ENCODE measurements at places on chromosomes 7 and 10.

DNA sequence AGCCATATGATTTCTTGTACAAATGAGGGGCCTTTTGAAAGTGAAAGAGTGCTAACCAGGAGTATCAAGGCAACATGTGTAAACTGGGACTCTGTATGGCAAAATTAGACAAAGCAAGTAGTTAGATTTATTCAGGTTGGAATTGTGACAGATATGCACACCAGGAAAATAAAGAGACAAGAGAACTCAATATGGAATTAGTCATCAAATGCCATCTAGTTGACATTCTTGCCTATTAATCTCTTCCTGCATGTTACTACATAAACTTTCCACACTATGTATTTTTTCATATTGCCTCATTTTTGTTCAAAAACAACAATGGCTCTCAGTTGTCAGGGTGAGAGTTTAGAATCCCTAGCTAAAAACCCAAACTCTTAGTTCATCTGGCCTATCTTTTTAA is 799.0 kb downstream of the NRG3 start:
- no peak for DNase-seq

- DNase-seq = no peak
Measured at GRCh38 chr10:1086787-1087186, 30.6 kb downstream of the WDR37 start.

DNA sequence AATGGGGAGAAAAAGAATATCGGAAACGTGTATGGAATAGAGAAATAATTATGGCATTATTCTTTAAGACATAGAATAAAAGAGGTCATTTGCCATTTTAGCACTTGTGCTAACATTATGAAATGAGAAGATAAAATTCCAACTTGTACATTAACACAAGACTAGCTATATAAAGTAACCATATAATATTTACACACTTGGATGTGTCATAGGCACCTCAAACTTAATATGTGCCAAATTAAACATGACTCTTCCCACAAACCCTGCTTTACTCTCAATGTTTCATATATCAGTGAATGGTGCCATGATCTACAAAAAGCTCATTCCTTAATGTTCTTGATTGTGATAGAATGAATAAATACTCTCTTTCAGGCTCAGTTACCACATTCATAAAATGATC is 4.1 kb upstream of the MINDY3 start:
- no peak for DNase-seq

DNA sequence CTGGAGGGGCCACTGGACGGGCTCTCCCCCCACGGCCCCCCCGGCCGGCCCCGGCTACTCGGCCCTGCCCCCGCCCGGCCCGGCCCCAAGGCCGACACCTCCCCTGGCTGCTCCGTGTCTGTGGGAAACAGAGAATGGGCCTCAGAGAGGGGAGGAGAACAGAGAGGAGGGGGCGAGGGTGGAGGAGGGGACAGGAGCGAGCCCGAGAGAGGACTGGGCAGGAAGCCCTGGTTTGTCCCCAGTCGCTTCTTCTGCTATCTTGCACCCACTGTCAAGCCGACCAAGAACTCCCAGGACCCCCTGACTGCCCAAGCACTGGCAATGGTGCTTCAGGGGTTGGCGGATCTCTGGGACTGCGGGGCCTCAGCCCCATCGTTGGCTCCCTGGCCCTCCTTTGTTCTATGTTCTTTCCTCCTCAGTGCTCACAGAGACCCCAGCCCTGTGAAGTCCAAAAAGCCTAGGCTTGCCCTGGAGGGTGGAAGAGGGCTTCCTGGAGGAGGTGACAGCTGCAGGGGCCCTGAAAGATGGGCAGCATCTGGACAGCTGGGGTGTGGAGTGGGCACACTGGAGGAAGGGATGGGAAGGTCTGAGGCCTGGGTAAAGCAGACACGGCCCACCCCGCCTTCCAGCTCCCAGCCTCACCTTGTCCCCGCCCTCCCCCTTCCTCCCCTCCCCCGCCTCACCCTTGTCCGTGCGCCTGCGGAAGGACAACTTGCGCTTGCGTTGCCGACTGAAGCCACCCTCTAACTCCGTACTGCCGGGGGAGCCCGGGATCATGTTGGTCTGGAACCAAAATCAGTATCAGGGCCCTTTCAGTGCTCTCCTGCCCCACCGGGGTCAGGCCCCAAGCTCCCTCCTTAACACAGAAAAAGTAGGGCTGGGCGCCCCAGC is 30.1 kb downstream of the KCNH2 start:
- DNase-seq = no peak

GRCh38 chr10:6953271-6953801 is 373.3 kb upstream of the PRKCQ start:
- no peak for DNase-seq

- DNase-seq = no peak
Measured at GRCh38 chr7:145411066-145411465, 575.2 kb upstream of the TPK1 start.

GRCh38 chr10:21488246-21488956 is 37.1 kb downstream of the SKIDA1 start:
- no peak for DNase-seq

DNA sequence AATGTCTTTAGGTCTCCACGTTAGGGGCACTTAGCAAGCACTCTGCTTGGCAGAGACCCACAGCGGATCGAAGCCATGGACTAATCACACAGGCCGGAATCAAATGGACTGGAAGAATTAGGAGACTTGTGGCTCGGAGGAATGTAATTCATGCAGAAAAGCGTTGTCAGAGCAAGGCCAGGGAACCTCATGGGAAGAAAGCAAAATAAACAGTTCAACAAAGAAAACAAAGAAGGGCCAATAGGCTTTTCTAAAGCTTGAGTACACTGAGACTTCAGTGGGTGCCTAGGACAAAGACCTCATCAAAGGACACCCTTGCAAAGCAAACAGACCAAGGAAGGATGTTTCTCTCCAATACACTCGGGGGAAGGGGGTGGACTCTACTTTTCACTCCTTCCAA is 171.1 kb downstream of the GLI3 start:
- DNase-seq = no peak

GRCh38 chr10:97207756-97208346 is 22.1 kb upstream of the SLIT1 start:
- DNase-seq = no peak

- DNase-seq = no peak
Measured at GRCh38 chr7:29194206-29194593, 375 bp upstream of the CHN2 start.

GRCh38 chr7:147261693-147262092 is 1145.1 kb downstream of the CNTNAP2 start:
- no peak for DNase-seq

GRCh38 chr10:84429926-84430520 is 101.6 kb downstream of the CCSER2 start:
- no peak for DNase-seq

DNA sequence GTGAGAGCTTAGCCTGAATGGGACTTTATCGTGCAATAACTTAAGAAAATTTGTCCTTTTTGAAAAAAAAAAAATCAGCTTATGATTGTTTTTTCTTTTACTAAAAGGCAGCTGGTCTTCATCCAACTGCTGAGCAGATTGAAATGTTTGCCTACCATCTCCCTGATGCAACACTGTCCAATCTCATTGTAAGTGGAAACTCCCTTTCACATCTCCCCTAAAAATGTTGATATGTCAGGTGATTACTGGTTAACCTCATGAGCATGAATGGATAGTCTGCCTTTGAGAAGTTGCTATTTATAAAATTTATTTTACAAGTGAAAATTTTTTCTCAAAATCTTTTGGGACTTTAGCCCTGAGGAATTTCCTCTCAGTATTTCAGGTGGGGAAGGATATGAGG is 17.8 kb upstream of the HKDC1 start:
- DNase-seq = no peak

GRCh38 chr7:24980534-24981170 is 674 bp upstream of the OSBPL3 start:
- DNase-seq = no peak

DNA sequence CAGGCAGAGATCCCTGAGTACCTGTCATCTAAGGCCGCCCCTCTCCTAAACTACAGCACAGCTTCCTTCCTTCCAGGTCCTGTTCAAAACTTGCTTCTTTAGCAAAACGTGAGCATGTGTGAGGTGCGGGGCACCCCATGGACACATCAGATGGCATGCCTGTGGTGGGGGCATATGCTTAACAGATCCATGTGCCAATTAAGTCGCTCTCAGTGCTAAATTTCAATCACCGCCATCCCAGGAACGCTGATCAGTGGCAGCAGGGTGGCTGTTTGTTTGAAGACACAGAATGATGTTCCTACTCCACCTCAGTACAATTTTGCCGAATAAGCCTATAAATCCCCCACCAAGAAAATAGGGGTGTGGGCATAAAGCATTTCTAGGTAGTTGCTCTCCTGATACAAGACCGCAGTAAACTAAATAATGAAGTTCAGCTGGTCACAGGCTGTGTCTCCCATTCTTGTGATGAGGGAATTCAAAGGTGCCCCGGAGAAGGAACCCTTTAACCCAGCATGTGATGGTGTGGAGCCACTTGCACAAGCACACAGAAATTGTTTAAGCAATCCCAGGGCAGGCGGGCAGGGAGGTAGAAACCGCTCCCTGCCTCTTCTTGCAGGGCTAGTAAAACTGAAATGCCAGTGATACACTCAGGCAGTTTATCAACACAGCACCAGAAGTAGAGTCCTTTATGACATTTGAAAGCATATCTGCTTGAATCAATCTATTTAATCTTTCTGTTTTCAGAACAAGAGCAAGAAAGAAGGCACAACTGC is 205.7 kb downstream of the SORCS1 start:
- DNase-seq = no peak

DNA sequence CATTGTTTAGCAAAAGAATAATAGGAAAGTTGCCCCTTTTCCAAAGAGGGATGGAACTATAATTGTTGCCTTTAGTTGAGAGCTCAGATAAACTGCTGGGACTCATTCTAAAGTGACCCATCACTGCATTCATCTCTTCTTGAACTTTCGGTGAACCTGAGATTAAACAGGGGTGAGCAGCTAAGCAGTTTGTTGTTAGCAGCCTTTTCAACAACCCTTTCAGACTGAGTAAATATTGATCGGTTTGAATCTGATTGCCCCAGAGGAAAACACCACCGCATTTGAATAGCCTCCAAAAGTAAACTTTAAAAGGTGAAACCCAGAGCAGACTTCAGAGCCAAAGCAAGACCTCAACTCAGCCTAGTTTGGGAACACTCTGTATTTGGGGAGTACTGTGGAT is 4.7 kb downstream of the HOXA1 start:
- DNase-seq = no peak

- no peak for DNase-seq
Measured at GRCh38 chr7:22979861-22980260, 34.1 kb downstream of the HYCC1 start.

DNA sequence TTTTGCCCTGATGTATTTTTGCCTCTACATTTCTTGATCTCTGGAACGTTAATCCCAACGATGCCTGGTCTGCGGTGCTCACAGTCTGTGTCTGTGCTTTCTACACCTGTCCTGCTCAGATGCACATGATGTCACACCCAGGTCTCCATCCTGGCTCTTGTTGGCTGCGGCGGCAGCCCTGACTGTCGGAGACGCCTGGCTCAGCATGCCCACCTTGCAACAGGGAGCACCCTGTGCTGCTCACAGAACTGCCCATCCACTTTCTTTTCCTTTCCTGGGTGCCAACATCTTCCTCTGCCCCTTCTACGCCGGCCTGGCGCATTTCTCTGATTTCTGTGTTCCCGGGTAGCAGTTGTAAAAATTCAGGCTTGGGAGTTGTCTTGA is 106.2 kb downstream of the CUX1 start:
- no peak for DNase-seq

GRCh38 chr7:117830422-117830954 is 42.8 kb downstream of the CTTNBP2 start:
- DNase-seq = no peak

DNA sequence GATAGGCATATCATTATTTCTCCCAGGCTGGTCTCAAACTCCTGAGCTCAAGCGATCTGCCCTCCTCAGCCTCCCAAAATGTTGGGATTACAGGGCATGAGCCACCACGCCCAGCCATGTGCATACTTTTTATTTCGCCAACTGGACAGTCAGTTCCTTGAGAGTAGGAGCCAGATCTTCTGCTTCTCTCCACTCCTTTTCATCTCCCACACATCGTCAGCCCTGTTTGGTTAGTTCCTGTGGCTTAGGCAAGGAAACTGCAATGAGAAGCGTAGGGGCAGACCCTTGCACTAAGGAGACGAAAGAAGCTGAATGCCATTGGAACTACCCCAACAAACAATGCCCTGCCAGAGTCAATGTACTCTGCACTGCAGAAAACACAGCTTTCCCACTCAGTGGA is 178.2 kb downstream of the TRIL start:
- no peak for DNase-seq

GRCh38 chr10:89563861-89564478 is 28.6 kb upstream of the SLC16A12 start:
- DNase-seq = no peak

- DNase-seq = no peak
Measured at GRCh38 chr10:15809450-15809849, 50.9 kb downstream of the MINDY3 start.

- DNase-seq = no peak
Measured at GRCh38 chr10:110042181-110042580, 34.4 kb downstream of the ADD3 start.

DNA sequence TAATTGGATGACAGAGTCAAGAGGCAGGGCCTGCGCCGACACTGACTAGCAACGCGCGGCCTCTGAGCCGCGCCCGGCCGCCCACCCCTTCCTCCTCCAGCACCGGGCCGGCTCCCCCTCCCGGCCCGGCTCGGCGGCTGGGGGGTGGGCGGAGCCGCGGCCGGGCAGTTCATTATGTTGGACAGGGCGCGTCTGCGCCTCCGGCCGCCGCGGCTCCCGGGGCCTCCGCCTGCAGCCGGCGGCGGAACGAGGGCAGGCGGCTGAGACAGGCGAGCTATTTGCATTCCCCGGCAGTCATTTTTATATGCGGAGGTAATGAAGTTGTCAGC is 106.7 kb downstream of the SNX10 start:
- DNase-seq = no peak

DNA sequence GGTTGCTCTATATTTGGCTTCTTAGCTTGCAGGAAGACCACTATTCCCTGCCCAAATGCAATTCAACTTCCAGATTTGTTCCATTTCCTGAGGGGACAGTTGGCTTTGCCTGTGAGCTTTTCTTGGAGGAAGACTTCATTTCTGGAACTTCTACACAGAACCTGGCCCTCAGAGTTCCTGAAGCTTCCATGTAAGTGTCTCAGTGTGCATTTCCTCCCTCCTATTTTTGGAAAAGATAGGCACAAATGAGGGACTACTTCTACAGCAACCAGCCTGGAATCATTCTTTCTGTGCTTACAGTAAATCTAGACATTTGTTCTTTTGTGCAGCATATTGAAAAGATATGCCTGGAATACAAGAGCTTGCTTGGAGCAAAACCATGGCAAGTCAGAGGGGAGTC is 164.3 kb downstream of the CREB5 start:
- DNase-seq = no peak

GRCh38 chr7:77918676-77919075 is 120.1 kb downstream of the PHTF2 start:
- DNase-seq = no peak

All from cerebellar nuclear complex (tissue), 1 donor.